ENCODE measurements at places on chromosomes 1 and 21.

GRCh38 chr1:87806379-87807094 is 477.9 kb downstream of the LMO4 start:
- no peak for DNase-seq

DNA sequence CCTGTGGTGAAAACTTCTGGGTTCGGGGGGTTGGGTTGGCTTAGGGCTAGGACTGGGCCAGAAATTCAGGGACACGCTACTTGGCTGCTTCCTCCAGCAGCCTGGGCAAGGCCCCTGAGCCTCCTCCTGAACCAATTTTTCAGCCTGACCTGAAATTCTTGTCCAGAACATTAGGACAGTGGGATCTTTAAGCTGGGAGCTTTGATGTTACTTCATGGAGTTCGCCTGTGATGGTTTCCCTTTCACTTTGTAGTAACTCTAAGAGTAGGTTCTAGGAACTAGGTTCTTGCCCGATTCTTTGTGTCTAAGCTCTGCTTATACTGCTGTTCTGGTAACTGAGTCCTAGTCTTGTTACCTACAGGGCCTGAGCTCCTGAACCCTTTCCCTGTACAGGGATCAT is 75.3 kb downstream of the S1PR1 start:
- DNase-seq = no peak

DNA sequence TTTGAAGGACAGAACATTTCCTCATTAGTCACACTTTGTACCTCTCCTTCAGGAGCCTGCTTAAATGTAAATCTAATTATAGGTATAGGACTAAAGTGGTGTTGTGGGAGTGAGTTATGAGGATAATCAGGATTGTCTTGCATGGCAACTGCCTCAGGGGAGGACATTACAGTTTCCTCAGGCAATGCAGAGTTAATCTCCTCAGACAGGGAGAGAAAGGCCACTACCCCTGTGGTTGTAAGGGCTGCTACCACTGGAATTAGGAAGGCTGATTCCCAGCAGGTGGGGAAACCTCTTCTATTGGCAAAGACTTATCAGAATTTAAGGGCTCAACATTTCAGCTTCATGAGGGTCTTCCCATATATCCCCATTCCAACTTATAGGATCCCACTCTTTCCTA is 286.8 kb upstream of the PBX1 start:
- no peak for DNase-seq

GRCh38 chr1:247529771-247530355 is 6.4 kb downstream of the OR2C3 start:
- no peak for DNase-seq

DNA sequence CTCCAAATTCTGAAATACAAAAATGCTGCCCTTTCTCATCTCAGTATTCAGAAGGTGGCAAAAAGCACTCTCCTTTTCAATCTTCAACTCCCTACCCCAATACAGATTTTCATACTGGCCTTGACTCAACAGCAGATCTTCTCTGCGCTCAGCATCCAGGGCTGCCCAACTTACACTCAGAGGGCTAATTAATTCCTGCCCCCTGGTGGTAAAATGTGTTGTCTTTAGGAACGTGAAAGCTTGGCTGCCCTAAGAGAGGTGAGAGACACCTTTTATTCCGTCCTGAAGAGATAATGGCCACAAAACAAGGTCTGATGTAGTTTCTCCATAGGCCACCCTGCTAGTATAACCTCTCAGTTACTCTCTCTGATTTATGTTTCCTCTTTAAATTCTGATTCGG is 25.0 kb downstream of the KRTAP24-1 start:
- no peak for DNase-seq
